NCI-H1092 (cell line): ENCODE measurements at places on chromosomes 1 and 21.

GRCh38 chr1:228098323-228098931, 4.7 kb downstream of the C1orf35 start:
- no peak for DNase-seq

- DNase-seq, result no peak
These were observed 199.5 kb downstream of the ADSS2 start for GRCh38 chr1:244252211-244252610.

- no peak for DNase-seq
These were observed at the start of gene TINAGL1 for GRCh38 chr1:31576201-31576669. Gene TINAGL1, plus strand, starts transcription at chr1:31576515. Its CDS starts 634 bp downstream, at chr1:31577149.

DNA sequence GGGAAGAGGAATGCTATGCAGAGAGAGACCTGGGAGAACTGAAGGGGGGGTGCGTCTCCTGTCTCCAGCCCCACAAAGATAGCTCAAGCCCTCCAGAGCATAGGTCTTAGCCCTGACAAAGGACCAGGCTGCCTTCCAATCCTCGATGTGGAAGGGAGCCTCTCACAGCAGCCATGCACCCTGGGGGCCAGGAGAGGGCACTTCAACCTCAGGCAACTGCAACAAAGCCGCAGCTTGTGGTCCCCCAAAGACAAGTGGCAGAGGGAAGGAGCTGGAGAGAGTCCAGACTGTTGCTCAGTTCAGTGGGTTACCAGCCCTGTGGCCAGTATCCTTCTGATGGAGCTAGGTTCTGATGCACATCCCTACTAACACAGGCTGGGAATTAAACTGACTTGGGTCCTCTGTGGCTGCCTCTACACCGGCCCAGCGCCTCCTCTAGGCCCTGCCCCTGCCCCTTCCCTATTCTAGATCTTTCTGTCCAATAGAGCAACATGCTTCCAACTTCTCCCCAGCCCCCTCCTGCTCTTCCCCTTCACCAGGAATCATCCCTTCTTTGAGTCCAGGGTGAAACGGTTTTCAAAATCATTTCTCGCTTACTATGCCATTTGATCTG, 100.7 kb upstream of the SPATA6 start:
- peak; percentile 69 for DNase-seq

DNA sequence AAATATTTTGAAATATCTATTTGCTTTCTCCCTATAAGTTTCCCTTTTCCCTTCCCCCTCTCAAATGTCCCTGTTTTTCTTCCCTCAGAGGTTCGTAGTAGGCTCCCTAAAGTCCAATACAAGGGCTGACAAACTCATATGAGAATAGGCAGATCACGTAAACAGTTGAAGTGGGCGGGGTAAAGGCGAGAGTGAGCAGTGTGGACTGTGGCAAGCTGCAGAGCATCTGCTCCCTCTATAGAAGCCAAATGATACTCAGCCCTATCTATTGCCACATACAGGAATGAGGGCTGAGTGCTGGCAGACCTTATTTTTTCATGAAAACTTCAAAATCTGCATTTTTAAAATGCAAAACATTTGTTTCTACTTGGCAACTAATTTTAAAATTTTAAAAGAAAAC, 26.3 kb downstream of the PRDX6 start:
- DNase-seq, result no peak

GRCh38 chr1:216114180-216114579, 309.1 kb downstream of the USH2A start:
- DNase-seq, result no peak
